ENCODE measurements at places on chromosomes 6 and 20.

- DNase-seq: no peak
Measured at GRCh38 chr6:54614499-54615195, 231.9 kb upstream of the FAM83B start.

GRCh38 chr6:73200735-73201134 is 24.6 kb downstream of the KHDC1L start:
- DNase-seq: no peak

DNA sequence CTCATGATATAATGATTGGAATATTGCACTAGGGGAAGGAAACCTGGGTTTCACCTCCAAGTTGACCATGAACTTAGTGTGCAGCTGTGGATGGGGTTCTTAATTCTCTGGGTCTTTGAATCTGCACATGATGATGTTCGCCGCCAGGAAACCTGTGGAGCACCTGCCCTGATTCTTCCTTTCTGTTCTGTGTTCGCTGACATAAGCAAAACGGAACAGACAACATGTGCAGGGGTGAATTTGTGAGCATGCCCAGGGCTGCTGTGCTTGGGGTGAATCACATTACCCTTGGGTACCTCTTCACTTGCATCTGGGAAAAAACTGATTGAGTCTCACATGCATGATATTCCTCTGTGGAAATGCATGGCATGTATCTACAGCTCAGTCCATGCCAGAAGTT is 48.8 kb downstream of the CAP2 start:
- no peak for DNase-seq

DNA sequence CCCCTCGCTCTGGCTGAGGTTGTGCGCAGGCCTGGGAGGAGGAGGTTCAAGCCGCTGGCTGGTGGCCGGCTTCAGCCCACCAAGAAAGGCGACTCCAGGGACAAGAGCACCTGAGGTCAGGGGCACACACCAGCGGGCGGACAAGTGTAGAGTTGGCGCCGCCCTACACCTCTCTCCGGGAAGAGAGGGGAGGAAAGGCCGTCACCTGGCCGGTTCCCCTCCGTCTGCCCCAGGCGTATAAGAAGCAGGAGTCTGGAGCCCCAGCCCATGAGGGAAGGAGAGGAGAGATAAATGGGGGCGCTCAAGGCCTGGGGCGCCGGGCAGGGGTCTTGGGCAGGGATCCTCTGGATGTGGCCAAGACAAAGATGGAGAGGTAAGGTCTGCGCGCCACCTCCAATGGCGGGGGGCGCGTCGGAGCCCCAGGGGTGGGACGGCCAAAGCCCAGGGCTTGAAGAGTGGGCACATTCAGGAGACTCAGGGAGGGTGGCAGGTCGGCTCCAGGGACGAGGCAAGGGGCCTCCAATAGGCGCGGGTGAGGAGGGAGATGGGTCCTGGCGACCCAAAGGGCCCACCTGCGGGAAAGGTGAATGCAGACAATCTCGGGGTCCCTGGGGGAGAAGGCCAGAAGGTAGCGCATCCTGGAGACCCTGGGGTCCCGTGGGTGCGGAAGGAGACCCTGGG is 826 bp downstream of the RIMS4 start:
- DNase-seq: no peak

DNA sequence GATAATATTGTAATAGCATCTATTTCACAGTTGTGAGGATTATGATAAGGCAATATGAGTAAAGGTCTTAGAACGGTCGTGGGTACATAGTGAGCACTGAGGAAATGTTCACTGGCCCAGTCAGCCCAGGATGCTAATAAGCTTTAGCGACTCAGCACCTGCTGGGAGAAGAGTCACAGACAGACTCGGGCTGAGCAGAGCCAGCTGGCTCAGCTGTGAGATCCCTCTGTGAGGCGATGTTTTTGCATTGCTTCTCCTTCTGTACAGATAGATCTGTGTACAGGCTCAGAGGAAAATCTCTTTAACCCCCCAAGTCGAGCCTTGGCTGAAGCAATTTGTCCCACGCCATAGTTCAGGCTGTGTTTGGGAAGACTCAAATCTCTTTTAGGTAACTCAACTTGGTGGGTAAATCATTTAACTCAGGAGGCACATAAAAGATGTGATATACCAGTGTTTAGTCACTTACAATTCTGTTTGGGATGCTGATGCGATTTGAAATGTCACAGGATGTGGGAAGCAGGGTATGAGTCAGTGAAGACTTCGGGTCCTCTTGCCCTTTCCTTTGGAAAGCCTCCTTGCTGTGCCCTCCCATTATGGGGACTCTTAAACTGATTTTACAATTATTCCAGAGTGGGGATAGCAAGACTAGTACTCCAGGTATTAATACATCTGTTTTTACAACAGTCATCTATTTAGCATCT is 53.1 kb downstream of the PHACTR1 start:
- DNase-seq: no peak

DNA sequence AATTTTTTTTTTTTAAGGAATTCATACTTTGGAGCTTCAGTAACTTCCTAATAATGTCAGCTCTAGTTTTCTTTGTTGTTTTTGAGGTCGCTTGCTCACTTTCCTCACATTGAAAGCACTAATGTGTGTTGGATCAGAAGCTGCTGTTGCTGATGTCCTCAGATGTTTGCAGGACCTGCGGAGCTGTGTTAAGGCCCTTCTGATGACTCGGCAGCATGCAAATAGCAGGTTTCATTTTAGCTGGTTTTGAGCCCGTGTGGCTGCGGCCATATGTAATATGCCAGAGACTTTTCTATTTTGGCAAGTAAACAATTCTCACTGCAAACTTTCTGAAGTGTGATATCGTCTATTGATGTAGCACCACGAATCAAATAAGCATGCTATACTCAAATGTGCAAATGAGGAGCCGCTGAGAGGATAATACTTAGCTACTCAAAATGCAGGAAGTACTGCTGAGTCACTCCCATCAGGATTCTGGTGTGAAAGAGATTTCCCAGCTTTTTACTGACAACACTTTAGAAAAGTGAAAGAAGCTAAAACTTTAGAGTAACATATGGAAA is 187.8 kb downstream of the SASH1 start:
- no peak for DNase-seq

DNA sequence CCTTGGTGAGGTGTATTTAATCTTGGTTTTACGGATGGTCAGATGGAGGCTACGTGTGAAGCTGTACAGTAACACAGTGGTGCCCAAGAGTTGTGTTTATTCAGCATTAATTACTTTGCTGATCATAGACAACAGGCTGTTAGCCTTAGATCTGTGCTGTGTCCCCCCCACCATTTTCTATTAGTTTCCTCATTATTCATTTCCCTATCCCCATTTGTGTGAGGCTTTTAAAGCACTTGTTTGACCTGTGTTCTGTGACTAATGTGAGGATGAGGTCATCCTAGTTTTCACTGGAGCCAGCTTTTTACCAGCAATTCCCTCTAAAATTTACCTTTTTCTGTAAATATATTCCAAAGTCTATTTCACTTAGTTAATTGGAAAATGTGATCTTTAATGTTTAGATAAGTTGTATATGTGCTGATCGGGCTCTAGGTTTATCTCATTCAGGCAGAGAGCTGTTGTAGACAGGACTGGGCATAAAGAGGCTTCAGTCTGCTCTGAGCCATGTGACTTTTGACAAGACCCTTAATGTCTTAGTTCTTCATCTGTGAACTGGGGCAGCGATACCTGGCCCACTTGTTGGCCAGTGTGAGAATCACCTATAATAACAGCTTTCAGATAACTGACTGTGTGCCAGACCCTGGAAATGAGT is 8.4 kb downstream of the MAPRE1 start:
- no peak for DNase-seq

- DNase-seq: no peak
Measured at GRCh38 chr6:119501798-119502483, 152.4 kb upstream of the MAN1A1 start.

- no peak for DNase-seq
Measured at GRCh38 chr20:39568109-39568508, 606.0 kb downstream of the DHX35 start.

GRCh38 chr6:104537180-104537579 is 322.5 kb downstream of the HACE1 start:
- no peak for DNase-seq

DNA sequence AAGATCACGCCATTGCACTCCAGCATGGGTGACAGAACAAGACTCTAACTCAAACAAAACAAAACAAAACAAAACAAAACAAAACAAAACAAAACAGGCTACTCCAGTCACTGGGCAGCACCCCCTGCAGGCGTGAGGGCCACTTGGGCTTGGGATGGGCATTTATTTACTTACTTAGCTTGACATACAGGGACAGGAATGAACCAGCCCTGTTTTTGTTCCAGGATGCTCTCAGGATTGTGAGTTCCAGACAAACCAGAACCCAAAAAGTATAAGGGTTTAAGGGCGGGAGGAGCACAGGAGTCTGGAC is 4.0 kb upstream of the PTPN1 start:
- no peak for DNase-seq

- no peak for DNase-seq
Measured at GRCh38 chr6:149094156-149094555, 223.4 kb upstream of the TAB2 start.

DNA sequence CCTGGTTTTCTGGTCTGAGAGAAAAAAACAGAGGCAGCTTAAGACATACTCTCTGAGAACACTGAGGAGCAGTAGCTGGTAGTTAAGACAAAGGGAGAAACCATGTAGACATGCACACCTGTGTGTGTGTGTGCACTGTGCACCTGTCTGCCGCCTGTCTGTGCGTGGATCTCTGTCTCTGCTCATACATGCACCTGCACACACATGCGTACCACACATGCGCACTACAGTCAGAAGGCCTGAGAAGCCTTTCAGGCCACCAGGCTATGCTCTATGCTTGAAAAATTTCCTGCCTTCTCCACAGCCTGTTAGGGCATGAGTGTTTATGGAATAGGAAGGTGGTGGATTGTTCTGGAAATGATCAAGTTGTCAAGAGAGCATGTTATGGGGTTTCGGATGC is 103.5 kb downstream of the CDH4 start:
- DNase-seq: no peak

GRCh38 chr6:62978920-62979319 is 232.3 kb upstream of the FKBP1C start:
- DNase-seq: no peak

GRCh38 chr20:63635431-63636141 is 8.7 kb upstream of the GMEB2 start:
- DNase-seq: peak; percentile 95

GRCh38 chr6:38057994-38058393 is 238.5 kb downstream of the ZFAND3 start:
- peak; percentile 10 for DNase-seq

DNA sequence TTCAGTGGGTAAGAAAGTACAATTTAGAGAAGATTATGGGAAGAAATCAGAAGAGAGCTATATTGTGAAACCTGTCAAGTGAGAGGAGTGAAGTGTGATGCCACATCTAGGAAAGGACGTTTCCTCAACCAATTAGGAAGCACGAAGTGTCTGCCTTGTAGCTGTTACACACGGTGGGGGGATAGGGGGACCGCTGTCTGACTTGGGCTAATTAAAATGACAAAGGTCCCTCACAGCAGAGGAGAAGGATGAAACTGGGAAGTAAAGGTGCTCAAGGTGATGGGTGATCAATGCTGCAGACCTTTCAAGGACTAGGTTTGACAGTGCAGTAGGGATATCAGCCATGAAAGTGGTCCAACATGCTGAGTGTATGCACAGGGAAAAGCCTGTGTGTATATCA is 181.1 kb upstream of the PRSS16 start:
- DNase-seq: no peak

DNA sequence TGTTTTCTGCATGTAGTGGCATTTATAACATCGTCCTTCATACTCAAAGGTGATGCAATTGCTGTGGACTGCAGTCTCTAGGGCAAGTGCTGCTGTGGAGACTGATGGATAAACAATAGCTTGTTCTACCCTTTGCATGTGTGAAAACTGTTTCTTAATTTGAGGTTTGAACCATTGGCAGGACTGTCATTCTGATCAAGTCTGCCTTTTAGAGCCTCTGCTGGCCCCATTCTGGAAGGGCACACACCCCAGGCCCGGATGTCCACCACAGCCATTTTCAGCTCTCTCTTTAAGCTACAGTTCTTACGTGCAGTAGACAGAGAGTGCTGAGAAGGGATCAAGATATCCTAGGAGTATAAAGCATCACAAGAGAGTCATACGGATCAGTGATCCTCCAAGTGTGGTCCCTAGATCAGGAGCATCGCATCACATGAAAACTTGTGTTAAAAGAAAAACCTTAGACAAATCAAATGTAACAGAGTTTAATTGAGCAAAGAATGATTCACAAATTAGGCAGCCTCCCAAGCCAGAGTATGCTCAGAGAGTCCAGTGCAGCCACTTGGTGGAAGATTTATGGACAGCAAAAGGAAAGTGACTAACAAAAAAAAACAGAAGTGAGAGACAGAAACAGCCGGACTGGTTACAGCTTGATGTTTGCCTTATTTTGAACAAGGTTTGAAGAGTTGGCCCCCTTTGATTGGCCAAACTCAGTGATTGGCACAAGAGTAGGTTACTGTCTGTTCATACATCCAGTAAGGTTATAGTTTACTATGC is 52.0 kb downstream of the FRK start:
- no peak for DNase-seq

DNA sequence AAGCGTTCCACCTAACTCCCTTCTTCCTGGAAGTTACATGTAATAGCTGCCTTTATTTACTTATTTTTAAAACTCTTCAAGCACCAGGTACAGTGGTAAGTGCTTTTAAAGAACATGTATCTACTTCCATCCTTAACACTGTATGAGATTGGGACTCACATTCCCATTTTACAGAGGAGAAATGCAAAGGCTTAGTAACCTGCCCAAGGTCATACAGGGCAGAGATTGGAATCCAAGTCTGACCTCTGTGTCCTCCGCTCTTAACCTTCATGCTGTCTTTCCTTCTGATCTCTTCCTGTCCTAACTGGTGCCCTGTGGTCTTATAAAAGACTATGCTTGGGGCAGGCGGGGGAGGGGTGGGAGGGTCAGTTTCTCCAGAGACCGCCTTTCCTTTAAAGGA is 1.6 kb downstream of the B4GALT5 start:
- no peak for DNase-seq

GRCh38 chr20:37346535-37347346 is 801 bp downstream of the SRC start:
- no peak for DNase-seq

DNA sequence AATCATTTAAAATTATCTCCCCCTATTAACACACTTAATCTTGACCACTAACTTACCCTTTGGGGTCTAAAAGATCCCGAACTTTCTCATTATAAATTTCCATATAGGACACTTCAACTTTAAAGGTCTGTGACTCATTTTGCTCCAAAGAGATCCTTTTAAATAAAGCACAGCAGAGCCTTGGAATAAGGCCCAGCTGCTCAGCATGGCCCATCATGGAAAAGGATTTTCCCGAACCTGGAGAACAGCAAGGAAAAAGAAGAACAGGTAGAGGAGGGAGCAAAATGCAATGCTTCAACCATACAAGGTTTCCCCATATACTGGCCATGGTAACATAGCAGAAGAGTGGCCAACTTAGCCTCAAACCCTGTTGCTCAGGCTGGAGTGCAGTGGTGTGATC is 132.1 kb downstream of the KIF13A start:
- DNase-seq: no peak

GRCh38 chr6:111482188-111482958 is 645 bp downstream of the REV3L start:
- peak; percentile 67 for DNase-seq

All from T-helper 2 cell (primary cell).